SIG-M5 (cell line): ENCODE measurements at places on chromosomes 11 and 22.

- peak; percentile 31 for DNase-seq
Observed at GRCh38 chr11:33891714-33892327, at the start of gene LMO2. Gene LMO2 (minus strand): TSS chr11:33892076. CDS start chr11:33869716, 22,360 bp downstream.

DNA sequence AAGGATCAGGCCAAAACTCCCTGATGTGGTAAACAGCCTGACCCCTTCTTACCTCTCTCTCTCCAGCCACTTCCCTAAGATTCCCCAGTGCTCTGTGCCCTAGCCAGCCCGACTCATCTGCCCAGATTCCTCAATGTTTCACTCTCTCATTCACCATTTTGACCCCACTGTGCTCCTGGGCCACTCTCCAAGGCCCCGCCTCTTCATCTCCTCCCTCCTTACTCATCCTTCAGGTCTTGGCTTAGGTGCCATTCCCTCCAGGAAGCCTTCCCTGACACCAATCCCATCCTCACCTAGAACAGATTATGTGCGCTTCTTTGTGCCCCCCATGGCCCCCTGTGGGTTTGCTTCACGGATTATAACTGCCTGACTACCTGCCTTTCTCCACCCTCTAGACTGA, 13.2 kb downstream of the SLC43A3 start:
- DNase-seq = no peak

- DNase-seq = no peak
Observed at GRCh38 chr22:26139310-26139709, 30.0 kb upstream of the SEZ6L start.

- no peak for DNase-seq
Observed at GRCh38 chr11:72642884-72643522, 31.2 kb downstream of the PDE2A start.

DNA sequence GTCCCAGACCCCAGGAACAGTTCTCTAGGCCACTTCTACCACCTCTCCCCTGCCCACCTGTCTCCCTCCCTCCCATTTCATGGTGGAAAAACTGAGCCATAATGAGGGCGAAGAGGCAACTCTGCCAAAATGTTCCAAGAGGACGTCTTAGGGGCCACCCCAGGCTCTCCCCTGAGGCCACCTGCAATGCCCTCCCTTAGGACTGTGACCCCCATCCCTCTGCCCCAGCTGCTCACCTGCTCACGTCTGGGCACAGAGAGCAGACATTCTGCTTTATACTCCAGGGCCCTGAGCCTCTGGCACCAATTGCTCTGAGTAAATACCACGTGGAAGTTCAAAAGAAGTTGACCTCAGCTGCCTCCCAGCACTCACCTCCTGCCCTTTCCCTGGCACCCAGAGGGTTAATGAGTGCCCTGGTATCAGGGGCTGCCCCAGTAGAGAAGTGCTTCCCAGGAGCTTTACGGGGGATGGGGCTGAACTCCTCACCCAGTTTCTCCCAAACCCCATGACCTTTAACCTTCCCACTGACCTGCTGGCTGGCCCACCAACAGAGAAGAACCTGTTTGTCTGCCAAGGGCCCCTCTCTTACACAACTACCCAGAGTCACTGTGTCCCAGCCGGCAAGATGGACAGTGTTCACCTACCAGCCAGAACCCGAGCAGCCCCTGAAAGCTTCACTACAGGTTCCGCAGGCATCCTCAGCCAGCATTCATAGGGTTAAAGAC, 627 bp upstream of the APOA5 start:
- DNase-seq = no peak

DNA sequence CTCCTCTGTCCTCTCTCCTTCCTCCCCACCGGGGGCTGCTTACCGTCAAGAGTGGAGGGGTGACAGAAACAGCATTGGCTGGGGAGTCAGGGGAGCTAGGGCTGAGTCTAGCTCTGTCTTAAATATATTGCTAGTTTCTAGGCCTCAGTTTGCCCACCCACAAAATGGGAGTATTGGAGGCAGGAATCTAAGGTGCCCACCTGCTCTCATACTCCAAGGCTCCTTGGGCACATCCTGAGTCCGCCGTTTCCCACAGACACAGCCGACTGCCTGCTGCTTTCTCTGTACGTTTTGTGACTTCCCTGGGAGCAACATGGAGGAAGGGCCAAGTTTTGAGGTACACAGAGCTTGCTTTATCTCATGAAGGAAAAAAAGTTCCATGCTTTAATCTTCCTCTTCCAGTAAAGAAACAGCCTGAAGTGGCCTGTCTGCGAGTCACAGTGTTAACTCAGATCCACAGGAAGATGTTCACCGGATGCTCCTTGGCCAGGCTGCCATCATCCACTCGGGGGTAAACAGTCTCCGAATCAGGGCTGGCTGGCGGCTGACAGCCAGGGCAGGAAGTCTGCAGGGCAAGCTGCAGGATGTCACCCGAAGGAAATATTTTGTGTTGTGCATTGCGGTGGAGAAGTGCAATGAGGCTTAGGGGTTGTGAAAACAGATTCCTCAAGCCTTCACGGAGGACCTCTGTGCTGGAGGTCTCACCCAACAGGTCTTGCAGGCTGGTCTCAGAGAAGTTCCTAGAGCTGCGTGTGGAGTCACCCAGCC, 11.0 kb upstream of the CERK start:
- no peak for DNase-seq
